ENCODE measurements at places on chromosomes 1 and 21. TPM values are rescaled to one million over a fixed set of nuclear protein-coding genes. Genes with fewer than 3 reads are reported as not detected.
A peak's percentile ranks its signal among the peaks of the same experiment; 100 is the strongest.

Gene BCL2L15
- total RNA-seq, result 0.87 TPM

DNA sequence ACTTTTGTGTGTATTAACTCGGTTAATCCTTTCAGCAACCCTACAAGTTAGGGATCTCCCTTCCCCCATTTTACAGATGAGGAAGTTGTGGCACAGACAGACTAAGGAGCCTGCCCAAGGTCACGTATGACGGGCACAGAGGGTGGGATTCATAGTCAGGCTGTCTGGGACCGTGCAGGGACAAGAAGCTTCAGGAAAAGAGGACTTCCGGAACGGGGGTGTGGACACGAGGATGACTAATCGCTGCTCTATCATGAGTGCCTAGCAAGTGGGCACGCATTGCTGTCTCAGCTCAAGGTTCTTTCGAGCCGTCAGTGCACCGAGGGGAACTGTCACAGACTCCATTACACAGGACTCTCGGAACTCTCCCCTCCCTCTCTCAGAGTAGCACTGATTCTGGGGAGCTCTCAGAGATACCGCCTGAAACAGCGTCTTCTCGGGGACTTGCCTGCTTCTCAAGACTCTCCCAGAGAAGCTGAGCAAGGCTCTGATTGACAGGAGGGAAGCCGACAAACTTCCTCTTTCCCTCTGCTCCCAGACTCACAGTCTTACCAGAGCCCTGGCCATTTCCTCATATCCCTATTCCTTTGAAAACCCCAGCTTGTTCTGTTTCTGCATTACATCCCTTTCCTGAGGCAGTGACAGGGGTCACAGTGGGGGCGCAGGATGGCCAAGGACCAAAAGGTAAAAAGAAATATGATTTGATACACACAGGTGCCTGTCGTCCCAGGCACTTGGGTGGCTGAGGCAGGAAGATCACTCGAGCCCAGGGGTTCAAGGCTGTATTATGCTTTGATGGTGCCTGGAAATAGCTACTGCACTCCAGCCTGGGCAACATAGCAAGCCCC is 14.4 kb downstream of the FHAD1 start:
- peak; percentile 85 for DNase-seq

DNA sequence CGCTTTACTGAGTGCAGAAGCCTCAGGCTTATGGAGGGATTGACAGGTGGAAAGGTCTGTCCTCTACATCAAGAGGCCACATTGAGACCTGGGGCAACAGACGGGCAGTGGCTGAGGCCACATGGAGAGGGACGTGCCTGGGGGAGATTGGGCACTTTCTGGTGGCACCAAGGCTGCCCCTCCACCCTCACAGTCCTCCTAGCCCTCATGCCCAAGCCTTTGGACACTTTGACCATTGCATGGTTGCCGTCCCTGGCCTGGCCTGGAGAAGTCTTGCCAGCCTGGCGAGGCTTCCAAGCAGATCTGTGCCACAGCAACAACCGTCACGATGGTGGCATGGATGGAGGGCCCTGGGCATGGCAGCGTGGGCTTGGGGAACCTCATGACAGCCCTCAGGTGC is 192.1 kb upstream of the VAMP3 start:
- DNase-seq, result peak; percentile 86

- DNase-seq, result no peak
Observed at GRCh38 chr1:164265232-164265631, 293.8 kb upstream of the PBX1 start.

GRCh38 chr1:150233359-150234308 is 2.3 kb downstream of the ANP32E start:
- DNase-seq, result no peak

Gene UBXN10
- total RNA-seq, result 0.29 TPM

Gene RBP7
- total RNA-seq, result 267 TPM

GRCh38 chr1:146001709-146002108 is 5.3 kb upstream of the TXNIP start:
- no peak for DNase-seq

DNA sequence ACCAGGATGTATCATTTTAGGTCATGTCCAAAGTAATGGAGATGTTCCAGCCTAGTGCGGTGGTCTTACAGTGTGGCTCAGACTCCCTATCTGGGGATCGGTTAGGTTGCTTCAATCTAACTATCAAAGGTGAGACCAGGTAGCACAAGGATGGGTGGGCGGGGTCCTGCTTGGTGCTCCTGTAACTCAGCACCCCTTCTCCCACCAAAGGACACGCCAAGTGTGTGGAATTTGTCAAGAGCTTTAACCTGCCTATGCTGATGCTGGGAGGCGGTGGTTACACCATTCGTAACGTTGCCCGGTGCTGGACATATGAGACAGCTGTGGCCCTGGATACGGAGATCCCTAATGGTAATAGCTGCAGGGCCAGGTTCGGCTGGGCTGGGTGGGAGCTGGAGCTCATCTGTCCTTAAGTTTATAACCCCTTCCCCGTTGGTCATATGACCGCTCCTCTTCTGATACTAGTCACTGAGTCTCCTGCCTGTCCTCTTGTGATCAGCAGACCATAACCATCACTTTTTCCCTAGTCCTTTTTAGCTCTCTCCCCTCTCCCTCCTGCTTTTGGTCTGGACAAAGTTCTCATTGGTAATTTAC is 5.4 kb downstream of the MARCKSL1 start:
- no peak for DNase-seq

Gene HAO2
- not detected for total RNA-seq

Gene OLFML2B
- total RNA-seq, result 29.5 TPM

DNA sequence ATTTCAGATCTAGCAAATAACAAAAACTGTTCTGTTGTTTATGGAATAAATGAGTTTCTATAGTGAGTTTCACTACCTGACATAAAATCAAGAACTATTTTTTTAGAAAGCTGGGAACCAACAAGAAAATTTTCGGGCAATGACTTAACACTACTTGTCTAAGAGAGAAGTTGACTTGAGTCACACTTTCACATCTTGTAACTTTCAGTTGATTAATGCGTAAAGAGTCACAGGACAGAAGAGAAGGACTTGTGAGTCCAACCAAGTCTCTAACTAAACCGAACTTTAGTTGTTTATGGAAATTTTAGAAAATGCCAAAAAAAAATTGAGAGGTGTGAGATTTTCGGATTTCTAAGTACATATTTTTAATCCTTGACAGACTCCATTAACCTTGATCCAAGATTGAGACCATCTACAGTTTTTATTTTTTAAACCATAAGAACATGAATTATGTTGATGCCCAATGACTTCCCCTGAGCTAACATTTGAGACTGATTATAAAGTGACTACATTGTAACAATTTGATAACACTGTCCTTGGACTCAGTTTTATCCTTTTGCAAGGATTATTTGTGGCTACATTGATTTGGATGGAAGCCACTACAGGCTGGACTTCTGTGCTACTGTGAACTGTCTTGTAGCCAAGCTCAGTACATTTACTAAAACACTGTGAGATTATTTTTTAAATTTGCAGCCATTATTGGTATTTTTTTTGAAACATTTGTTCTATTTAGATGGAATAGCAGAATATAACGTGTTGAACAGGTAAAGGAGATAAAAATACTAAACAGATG is 284.0 kb downstream of the PTPRC start:
- DNase-seq, result no peak

Gene BOLA1
- total RNA-seq, result 16.1 TPM

Gene ETNK2
- 6.1 TPM for total RNA-seq
